ENCODE measurements at places on chromosomes 16 and 17.

GRCh38 chr17:59427425-59427921 lies 96.0 kb downstream of the YPEL2 start:
- no peak for DNase-seq

DNA sequence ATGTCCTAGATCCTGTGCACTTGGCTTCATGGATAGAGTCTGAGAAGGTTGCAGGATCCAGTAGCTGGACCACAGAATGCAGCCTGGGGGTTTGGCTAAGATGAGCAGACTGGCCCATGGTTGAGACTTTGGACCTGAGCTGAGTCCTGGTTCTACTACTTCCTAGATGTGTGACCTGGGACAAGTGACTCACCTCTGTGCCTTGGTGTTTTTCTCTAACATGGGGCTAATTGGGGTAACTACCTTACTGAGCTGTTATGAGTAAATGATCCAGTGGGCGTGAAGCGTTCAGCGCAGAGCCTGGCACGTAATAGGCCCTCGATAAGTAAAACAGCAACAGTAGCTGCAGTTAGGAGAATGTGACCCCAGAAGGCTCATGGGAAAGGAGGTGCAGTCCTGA lies 38.8 kb downstream of the SNX20 start:
- no peak for DNase-seq

GRCh38 chr17:66531851-66532295 lies 229.5 kb downstream of the PRKCA start:
- no peak for DNase-seq

GRCh38 chr17:35314415-35315216 lies 58.8 kb downstream of the SLFN11 start:
- DNase-seq, result no peak

GRCh38 chr17:38460082-38460715 lies 31.9 kb downstream of the ARHGAP23 start:
- no peak for DNase-seq

GRCh38 chr17:41012326-41013120 lies 3.6 kb upstream of the KRTAP3-1 start:
- DNase-seq, result no peak

GRCh38 chr16:12637002-12637401 lies 166.7 kb downstream of the CPPED1 start:
- DNase-seq, result no peak

DNA sequence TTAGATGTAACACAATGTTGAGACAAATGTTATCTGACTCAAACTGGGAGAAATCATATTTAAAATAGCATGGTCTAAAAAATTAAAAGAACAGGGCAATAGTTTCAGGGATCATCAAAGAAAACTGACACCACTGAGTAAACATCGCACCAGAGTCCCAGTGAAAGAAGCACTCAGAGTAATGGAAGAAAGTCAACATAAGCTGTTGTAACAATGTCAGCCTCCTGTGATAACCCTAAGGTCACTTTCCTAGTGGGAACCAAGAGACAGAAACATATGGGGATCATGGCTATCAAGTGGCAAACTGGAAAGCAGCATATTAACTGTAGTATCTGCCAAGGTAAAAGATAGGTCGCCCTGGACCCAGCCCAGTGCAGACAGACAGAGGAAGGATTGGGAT lies 160.8 kb downstream of the CA10 start:
- no peak for DNase-seq

DNA sequence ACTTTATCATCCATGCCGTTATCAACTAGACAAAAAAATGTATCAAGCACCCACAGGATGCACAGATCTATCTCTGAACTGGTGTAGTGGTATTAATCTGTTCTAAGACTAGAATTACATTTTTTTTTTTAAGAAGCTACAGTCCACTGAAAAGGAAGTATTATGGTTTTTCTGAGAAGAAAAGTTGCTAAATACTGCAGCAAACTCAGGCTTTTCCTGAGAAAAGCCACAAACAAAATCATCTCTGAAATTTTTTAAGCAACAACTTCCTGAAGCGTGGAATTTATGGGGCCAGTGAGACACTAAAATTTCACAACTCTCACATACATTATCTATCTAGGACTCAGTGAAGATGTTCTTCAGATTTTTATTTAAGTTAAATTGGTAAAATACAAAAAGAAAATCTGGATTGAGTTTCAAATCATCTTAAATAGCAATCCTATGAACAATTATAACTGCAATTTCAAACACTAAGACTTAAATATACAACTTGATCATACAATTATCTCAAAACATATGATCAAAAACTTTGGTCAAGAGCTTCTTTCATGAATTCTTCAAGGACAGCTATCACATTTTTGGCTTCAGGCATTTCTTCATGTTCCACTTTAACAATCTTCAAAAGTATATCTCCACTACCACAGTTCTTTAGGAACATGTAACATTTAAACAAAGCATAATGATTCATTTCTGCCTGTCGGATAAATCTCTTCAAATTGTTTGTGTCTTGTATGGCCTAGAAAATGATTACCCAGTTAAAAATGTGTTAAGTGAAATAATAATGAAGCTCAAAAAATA lies 10.5 kb downstream of the C17orf75 start:
- DNase-seq, result no peak

- no peak for DNase-seq
Observed at GRCh38 chr17:30372755-30373154, 6.0 kb upstream of the CPD start.

DNA sequence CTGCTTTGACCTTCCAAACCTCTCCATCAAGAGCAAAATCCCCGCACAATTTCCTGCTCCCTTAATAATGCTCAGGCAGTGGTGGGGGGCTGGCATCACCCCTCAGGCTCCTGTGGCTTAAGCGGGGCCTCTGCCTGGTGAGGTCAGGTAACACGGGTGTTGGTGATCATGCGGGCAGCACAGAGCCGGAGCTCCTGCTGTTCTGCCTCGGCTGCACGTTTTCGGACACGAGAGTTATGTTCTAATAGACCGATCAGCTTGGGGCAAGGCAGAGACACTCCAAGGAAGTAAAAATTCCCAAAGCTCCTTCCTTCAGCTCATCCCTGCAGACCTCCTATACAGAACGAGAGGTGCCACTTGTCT lies 6.0 kb downstream of the NARF start:
- DNase-seq, result no peak

- no peak for DNase-seq
Observed at GRCh38 chr16:82783933-82784572, 157.3 kb downstream of the CDH13 start.

- DNase-seq, result no peak
Observed at GRCh38 chr17:58120195-58120822, 27.9 kb upstream of the OR4D1 start.

DNA sequence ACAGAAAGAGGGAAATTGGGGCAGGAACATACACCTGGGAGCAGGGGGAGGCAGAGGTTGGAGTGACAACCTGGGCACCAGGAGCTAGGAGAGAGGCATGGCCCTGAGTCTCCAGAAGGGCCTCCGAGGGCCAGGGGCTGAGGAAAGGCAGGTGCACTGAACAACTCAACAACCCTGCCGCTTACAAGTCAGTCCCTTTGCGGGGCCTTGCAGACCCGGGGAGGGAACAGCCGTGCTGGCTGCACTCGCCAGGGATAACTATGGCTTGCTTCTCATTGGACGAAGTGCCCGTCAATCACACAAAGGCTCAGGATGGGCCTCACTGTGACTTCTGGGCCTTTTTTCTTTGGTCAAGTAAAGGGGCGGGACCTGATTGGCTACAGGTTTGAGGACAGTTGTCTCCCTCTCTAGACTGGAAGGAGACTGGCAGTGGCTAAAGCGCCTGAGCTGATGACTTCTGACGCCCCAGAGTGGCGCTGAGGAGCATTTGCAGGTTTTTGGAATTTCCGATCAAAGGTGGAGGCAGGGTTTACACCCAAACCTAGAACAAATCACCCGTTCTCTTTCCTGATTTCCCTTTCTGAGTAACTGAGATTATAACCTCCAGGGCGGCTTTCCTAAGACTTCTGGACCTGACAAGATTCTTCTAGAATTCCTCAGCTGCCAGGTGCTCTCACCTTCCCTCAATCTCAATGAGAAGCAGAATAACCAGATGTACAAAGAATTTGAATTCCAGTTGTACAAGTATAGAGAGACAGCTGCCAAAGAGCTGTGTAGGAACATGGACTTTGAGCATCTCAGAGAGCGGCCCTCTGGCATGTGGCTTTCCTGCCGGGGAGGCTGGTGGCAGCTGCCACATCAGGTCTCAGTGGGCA lies 27.6 kb upstream of the ST6GALNAC2 start:
- DNase-seq, result no peak

GRCh38 chr16:3879258-3879886 lies 1.1 kb downstream of the CREBBP start:
- no peak for DNase-seq

DNA sequence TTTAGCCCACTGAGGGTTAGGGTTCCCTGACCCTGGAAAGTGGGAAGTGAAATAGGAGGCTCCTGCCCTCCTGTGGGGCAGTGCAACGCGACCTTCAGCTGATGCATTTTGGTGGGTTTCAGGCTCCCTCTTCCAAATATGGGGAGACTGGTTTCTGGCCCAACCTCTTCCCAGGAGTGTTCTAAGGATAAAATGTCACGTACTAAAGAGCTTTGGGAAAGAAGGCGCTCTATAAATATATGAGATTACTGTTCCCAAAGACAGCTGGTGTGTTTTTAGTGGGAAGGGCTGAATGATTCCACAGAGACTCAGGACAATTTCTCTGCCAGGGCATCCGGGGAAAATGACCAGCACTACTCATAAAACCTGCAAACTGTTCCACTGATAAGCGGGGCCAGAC lies 9.8 kb downstream of the SLC35B1 start:
- no peak for DNase-seq

DNA sequence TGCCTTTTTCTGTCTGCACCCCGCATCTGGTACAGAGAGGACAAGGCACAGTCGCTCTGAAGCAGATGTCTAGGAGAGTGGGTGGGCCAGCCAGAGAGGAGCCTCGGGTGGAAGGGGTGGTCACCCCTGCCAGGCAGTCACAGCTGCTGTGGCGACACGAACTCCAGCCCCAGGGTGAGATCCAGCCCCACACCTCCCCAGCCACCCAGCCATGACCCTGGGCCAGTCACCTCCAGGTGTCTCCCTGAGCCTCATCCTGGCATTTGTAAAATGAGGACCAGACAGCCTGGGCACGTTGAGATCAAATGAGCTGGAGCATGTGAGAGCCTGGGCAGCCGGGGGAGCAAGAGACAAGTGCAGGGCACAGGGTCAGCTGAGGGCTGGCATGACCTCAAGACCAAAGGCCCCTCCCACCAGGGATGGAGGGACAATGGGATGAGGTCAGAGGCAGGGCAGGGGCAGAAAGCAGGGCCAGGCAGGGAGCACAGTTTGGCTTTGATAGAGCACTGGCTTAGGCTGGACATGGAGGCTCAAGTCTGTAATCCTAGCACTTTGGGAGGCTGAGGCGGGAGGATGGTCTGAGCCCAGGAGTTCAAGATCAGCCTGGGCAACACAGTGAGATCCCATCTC lies 7.7 kb downstream of the ADAM11 start:
- no peak for DNase-seq

- DNase-seq, result no peak
Observed at GRCh38 chr17:81524039-81524864, 3.9 kb upstream of the FSCN2 start.

DNA sequence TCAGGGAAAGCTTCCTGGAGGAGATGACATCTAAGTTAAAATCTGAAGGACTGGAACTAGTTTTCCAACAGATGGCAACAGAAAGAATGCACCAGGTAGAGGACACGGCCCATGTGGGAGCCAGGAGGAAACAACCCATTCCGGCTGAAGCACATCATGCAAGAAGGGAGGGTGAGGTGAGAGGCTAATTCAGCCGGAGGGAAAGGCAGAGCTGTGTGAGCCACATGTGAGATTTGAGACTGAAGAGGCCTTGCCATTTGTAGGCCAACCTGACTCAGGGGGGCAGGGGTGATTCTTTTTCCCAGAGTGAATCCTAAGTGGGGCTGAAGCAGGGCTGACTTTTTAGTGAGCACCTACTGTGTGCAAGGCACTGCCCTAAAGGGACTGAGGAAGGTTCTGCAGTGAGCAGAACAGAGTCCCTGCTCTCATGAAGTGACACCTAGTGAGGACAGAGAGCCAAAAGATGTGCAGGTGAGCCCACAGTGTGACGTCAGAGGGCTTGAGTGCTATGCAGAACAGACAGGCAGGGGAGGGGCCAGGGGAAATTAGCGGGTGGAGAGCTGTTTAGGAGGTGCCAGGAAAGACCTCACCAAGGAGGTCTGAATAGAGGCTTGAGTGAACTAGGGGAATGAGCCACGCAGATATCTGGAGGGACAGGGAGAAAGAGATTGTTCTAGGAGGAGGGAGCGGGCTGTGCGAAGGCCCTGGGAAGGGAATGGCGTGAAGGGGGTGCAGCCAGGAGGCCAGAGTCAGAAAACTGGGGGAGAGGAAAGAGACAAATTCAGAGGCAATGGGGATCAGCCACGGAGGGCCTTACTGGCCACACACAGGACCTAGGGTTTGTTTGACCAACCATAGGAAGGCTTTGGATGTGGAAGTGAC lies 19.8 kb upstream of the IL21R start:
- no peak for DNase-seq
